ENCODE measurements at places on chromosomes 6 and 20.

- DNase-seq: no peak
Measured at GRCh38 chr6:89295981-89296380, 19.1 kb downstream of the GABRR2 start.

GRCh38 chr6:140462453-140463311, 1088.2 kb upstream of the CITED2 start:
- no peak for DNase-seq

- no peak for DNase-seq
Measured at GRCh38 chr20:34768096-34768495, 57.4 kb downstream of the NCOA6 start.

- DNase-seq: no peak
Measured at GRCh38 chr6:36727505-36728021, 29.9 kb downstream of the RAB44 start.

- DNase-seq: no peak
Measured at GRCh38 chr6:18609715-18610114, 222.6 kb downstream of the RNF144B start.

GRCh38 chr20:30484749-30485070, 772.8 kb upstream of the DEFB115 start:
- no peak for DNase-seq

GRCh38 chr6:105573138-105573537, 170.3 kb upstream of the PREP start:
- DNase-seq: no peak

DNA sequence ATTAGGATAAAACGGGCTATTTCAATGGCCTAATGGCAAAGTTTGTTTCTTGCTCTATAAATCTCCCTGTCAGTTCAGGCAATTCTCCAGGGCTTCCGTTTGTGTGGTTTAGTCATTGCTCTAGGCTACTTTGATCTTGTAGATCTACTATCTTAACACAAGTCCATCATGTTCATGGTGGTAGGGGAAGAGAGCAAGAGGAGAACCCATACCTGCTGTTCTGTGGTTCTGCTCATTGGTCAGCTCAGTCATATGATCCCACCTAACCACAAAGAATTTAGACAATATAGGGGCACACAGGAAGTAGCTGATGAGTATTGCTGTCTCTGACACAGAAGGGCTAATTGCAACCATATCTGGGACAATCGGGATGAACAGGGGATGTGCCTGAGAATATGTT, 4.9 kb upstream of the DEK start:
- no peak for DNase-seq

- no peak for DNase-seq
Measured at GRCh38 chr6:150883521-150883920, 18.0 kb downstream of the MTHFD1L start.

DNA sequence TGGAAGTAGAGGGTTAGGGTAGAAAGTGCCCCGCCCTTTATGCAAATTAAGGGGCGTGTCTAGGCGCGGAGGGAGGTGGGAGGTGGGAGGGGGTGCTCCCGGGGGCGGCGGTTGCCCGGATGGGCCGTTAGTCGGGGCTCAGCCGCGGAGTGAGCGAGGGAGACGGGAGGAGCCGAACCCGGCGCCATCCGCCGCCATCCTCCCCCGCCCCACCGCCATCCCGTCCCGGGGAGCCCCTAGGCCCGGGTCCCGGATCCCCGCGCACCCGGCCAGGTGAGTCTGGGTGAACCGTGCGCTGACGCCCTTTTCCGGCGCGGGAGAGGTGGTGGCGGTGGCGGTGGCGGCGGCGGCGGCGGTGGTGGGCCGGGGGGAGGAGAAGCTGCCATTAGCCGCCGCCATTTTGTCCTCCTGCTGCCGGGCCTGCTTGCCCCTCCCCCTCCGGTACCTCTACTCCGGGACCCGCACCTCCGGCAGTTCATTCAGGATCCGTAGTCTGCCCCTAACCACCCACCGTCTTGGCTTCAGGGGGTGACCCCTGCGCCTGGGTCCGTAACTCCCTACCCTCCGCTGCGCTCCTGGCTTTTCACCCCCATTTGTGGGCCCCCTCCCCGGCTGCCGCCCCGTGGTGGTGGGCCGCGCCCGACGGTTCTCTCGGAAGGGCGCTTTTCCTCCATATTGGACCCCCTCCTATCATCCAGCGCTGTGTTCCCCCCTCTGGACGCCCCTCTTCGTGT, at the start of gene PRRC2A:
Gene PRRC2A (plus strand): TSS at position 130 of the 734 bp plus-strand sequence. CDS start 2,075 bp downstream, outside the sequence.
- DNase-seq: peak; percentile 57

GRCh38 chr6:42522942-42523814, 40.7 kb upstream of the UBR2 start:
- DNase-seq: no peak

GRCh38 chr6:22071270-22072041, 225.4 kb downstream of the PRL start:
- DNase-seq: no peak

Measured in activated naive CD8-positive, alpha-beta T cell treated with anti-CD3 and anti-CD28 coated beads, Interleukin-2, amount 50 U/mL, for 16 hours (primary cell).